ENCODE measurements at places on chromosomes 2 and 18.

- DNase-seq = no peak
These were observed at the start of gene C1GALT1C1L for GRCh38 chr2:43676322-43677050. Gene C1GALT1C1L (minus strand): TSS chr2:43676429. CDS start chr2:43676322, 107 bp downstream.

DNA sequence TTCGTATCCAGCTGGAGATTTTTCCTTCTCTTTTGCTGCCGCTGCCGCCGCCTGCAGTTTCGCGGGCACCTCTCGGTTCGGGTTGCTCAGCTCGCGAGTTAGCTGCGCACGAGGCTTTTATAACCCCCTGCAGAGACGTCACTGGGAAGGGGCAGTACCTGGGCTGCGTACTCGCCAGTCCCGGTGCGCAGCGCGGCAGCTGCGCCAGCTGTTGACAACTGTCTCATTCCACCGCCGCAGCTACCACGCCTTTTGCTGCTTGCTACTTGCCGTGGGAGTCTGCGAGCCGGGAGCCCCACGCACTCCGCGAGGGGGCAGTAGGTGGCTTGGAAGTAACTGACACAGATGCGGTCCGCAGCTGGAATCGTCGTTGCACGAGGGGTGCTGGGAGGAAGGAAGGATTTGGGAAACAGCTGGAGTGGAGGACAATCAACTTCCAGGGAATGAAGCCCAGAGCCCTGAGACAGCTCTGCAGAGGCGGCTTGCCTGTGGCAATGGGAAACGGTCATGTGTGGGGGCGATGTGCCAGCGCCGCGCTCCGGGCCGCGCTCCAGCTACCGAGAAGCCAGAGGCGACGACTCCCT is at the start of gene TACR1:
TSS of gene TACR1 (minus strand) at position 93 of the 584 bp plus-strand sequence. CDS start 586 bp downstream, outside the sequence.
- no peak for DNase-seq

- no peak for DNase-seq
These were observed 43.5 kb downstream of the CALCRL start for GRCh38 chr2:187404431-187405110.

GRCh38 chr2:181690860-181691259 is 10.5 kb upstream of the NEUROD1 start:
- DNase-seq = no peak

GRCh38 chr2:182220335-182220734 is 206.5 kb downstream of the PDE1A start:
- DNase-seq = no peak

All from HL-60 (cell line).